ENCODE measurements at places on chromosomes 7 and 10.

DNA sequence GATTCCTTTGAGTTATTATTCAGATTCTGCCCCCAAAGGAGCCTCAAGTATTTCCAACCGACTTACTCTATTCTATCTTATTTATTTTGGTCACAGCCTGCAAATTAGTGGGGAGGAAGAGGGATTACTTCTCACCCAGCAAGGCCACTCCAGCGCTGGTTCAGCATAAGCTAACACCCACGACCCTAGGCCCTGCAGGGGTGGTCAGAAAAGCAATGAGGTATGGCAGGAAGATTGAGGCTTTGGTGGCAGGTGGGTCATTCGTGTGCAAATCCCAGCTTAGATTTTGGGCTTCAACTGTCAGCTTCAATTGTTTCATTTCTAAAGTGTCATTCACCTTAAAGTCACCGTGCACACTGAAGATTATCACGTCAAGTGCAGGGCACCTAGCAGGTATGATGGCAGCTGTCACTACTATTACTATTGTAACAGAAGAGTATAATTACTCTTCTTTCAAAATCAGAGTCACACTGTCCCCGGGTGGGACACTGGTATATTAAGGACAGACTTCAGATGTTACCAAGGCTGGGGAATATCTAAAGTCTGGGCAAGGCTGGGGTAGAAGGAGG lies 48.8 kb upstream of the OPTN start:
- no peak for DNase-seq

- no peak for DNase-seq
Observed at GRCh38 chr7:111667488-111667887, 105.2 kb upstream of the IMMP2L start.

GRCh38 chr7:148623586-148624282 lies 33.2 kb downstream of the C7orf33 start:
- no peak for DNase-seq

DNA sequence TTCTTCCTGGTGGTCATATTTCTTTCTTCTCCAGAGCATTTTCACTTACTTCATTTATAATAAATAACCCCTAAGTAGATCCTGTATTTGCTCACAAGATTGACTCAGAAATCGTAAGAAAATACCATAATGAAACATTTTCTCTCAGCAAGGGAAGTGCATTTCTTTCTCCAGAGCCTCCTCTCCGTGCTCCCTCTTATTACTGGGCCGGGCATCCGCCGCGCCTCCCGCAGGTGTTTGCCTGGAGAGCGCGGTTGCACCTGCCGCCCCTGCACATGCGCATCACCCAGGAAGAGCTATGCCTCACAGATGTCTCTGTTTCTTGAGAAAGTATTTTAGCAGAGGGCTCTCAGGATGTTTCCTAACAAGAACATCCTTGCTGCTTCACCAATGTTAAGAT lies 509.2 kb downstream of the TCERG1L start:
- DNase-seq, result no peak

DNA sequence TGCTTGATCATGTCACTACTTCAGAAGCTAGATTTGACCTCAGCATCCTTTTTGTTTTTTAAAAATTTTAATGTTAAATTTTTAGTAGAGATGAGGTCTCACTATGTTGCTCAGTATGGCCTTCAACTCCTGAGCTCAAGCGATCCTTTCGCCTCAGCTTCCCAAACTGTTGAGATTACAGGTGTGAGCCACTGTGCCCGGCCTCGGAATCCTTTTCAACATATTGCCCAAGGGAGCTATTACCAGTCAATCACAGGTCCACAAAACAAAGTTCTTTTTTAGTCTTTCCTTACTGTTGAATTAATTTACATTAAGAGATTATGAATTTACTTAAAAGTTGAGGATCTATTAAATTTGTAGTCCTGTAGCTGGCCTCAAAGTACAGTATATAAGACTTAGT lies 37.7 kb downstream of the CCSER2 start:
- no peak for DNase-seq

- no peak for DNase-seq
Observed at GRCh38 chr7:90984692-90985091, 279.5 kb upstream of the FZD1 start.

GRCh38 chr10:28971255-28971654 lies 293.9 kb downstream of the BAMBI start:
- no peak for DNase-seq

DNA sequence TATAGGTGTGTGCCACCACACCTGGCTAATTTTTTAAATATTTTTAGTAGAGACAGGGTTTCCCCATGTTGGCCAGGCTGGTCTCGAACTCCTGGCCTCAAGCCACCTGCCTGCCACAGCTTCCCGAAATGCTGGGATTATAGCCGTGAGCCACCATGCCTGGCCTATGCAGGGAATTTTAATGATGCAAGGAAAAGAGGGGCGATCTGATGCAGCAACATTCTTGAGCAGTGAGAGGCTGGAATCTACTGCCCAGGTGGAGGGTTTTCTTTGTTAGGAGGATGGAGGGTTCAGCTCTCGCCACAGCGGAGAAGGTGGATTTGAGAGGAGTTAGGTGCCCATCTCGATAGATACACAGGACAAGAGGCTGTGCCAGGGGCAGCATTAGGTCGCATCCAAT lies 332.3 kb downstream of the GATA3 start:
- DNase-seq, result no peak

DNA sequence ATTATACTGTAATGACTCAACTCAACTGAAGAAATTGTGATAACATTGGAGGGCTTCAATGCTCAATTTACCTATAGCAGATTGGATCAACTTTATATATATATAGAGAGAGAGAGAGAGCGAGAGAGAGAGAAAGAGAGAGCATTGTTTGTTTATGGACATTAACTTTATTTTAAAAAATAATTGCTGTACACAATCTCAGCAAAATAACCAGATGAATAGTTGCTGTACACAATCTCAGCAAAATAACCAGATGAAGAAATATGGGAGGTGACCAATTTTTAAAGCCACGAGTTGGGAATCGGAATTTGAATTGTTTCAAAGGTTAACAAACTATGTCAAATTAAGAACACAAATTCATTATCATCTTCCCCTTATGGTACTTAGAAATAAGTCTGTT lies 319.9 kb downstream of the NXPH1 start:
- no peak for DNase-seq

GRCh38 chr10:19385846-19386450 lies 337.3 kb downstream of the MALRD1 start:
- no peak for DNase-seq

DNA sequence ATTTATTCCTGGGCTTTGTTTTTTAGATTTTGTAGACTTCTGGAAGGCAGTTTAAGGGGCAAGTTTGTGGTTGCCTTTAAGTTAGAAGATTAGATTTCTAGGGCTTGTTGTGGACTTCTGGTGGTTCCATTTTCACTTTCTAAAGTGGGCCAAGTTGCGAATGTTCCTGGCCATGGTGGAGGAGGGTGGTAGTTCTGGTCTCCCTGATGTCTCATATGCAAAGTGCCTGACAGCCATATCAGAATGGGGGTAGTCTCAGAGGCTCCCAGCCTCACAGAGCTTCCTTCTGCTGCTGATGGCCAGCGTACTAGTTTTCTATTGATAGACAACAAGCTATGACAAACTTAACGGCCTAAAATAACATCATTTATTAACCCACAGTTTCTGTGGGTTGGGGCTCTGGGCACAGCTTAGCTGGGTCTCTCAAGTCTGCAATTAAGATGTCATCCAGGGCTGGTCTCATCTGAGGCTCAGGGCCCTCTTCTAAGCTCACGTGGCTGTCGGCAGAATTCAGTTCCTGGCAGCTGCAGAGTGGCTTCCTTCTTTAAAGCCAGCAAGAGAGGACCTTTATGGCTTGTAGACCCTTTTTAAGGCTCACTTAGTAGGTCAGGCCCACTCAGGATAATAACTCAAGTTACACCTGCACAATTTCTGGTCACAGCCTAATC lies 44.8 kb downstream of the BMPER start:
- DNase-seq, result no peak

DNA sequence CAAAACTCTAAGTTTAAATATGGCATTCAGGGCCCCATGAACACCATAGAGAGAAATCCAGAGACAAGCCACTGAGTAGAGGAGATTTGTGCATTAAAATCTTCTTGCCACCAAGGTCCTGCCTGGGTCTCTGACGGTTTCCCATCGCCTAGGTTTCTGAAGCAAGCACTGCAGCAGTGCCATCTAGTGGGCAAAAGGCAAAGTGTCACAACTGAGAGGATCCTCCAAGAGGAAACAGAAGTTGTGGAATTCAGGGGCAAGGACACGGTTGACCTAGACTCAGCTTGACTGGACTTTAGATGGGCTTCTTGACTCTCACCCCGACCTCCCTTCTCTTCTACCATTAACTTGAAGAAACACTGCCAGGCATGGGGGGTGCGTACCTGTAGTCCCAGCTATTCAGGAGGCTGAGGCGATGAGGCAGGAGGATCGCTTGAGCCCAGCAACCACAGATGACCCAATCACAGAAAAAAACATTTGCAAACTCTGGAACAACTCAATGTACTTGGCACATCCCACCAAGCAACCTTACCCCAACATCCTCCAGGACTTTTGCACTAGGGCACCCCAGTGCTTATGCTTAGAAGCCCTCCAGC lies 604.1 kb downstream of the GALNT17 start:
- DNase-seq, result no peak

Measured in activated CD4-positive, alpha-beta T cell treated with anti-CD3 and anti-CD28 coated beads for 1 hour (primary cell).